Psoas muscle (tissue), 8 donors: ENCODE measurements at places on chromosomes 3 and 15.
A peak's percentile ranks its signal among the peaks of the same experiment; 100 is the strongest.

- peak; percentile 65 for DNase-seq
Measured at GRCh38 chr3:196219194-196219969, 3.0 kb downstream of the SLC51A start.

- peak; percentile 70 for DNase-seq
Measured at GRCh38 chr3:62188681-62189375, 184.5 kb downstream of the FEZF2 start.

- no peak for DNase-seq
Measured at GRCh38 chr3:14181253-14181652, 2.6 kb downstream of the LSM3 start.

- DNase-seq: no peak
Measured at GRCh38 chr3:85710490-85710889, 751.7 kb downstream of the CADM2 start.

DNA sequence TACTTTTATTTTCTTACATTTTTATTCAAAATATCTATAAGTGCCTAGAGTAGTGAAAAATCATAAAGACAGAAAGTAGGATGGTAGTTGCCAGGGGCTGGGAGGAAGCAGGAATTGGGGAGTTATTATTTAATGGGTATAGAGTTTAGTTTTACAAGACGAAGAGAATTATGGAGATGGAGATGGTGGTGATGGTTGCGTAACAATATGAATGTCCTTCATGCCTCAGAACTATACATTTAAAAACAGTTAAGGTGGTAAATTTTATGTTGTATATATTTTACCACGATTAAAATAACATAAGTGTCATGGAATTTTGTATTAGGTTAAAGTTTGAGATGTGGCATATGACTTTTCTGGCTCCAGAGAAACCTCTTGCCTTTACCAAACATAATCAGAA, 171.4 kb downstream of the MYRIP start:
- DNase-seq: no peak

DNA sequence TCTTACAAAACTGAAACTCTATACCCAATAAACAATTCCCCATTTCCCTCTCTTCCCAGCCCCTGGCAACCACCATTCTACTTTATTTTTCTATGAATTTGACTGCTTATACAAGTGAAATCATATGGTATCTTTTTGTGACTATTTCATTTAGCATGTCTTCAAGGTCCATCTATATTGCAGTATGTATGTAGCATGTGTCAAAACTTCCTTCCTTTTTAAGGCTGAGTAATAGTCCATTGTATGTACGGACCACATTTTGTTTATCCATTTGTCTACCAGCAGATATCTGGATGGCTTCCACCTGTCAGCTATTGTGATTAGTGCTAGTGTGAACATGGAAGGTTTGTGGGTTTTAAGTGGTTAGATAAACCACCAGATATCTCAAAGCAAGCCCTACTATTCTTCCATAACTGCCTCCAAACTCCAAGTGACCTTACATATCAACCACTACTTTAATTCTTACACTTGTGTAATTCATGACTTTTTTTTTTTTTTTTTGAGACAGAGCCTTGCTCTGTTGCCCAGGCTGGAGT, 134.7 kb downstream of the TMCC1 start:
- no peak for DNase-seq

DNA sequence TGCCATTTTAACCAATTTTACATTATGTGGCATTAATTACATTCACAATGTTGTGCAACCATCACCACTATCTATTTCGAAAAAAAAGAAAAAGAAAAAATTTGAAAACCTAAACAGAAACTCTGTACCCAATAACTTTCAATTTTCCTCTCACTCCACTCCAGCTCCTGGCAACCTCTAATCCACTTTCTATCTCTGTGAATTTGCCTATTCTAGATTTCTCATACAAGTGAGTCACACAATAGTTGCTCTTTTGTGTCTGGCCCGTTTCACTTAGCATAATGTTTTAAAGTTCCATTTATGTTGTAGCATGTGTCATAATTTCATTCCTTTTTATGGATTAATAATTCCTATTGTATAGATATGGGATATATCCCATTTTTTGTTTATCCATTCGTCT, 53.3 kb upstream of the TBC1D5 start:
- no peak for DNase-seq

- no peak for DNase-seq
Measured at GRCh38 chr3:4494895-4495264, 1.7 kb downstream of the ITPR1 start.

DNA sequence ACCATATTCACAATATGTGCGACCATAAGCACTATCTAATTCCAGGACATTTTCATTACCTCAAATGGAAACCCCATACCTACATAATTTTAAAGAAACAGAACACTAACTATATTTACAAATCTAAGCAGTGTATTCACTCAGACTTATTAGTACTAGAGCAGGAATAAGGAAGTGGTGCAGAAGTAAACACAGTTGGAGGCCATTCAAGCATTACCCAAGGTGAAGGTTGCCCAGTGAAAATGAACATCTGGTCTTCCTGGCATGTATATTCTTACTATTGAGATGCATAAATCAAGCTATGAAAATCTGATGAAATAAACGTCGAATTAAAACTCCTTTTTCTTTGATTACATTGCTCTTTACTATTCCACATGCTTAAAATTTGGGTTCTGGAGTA, 78.9 kb upstream of the TTC14 start:
- no peak for DNase-seq

- no peak for DNase-seq
Measured at GRCh38 chr15:95565690-95566089, 764.8 kb upstream of the NR2F2 start.

- no peak for DNase-seq
Measured at GRCh38 chr3:99678023-99678422, 39.6 kb downstream of the COL8A1 start.

DNA sequence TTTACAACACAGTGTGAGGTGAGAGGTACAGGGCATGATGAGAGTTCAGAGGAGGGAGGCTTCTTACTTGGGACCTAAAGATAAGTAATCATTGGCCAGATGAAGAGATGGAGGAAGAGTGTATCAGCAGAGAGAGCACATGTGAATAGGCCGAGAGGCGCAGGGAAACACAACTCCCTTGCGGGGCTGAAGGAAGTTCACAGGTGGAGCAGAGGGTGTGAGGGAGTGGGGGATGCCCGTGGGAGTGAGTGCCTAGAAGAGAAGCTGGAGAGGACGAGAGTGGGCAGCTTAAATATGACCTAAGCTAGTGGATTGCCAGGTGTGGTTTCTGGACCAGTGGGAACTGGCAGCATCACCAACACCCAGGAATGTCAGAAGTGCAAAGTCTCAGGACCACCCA, 98.2 kb upstream of the TBC1D5 start:
- no peak for DNase-seq

GRCh38 chr3:195164573-195165264, 106.2 kb downstream of the XXYLT1 start:
- no peak for DNase-seq

DNA sequence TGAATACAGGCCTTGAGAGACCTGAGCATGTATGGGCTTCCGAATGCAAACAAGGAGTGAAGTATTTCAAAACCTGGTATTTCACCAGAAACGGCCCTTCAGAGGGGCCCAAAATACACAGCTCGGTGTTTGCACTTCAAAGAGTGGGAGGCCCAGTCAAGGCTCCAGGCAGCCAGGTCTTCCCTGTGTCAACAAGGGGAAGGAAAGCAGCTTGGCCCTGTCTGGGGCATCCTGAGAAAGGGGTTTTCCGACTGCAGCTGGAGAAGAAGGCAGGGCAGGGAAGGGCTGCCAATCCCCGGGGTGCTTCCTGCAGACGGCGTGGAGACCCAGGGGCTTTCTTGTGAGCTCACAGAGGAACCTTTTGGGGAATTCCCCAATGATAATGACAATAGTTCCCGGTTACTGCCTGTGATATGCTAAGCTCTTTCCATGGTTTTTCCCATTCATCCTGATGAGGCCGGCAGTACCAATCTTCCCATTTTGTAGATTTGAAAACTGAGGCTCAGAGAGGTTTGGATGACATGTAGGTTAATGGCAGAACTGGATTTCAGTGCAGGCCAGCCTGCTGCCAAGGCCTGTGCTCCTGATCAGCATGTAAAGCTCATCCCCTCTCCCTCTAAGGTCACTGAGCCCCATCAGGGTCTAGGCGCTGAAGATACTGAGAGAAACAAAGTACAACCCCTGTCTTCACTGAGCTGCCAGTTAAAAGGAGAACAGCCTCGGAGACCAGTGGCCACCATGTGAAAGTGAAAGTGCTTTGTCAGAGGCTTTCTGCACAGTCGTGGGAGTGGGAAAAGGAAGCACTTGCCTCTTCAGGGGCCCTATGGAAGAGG, 43.0 kb upstream of the TLE3 start:
- DNase-seq: no peak

- no peak for DNase-seq
Measured at GRCh38 chr3:134494495-134494894, 8.6 kb downstream of the CEP63 start.

DNA sequence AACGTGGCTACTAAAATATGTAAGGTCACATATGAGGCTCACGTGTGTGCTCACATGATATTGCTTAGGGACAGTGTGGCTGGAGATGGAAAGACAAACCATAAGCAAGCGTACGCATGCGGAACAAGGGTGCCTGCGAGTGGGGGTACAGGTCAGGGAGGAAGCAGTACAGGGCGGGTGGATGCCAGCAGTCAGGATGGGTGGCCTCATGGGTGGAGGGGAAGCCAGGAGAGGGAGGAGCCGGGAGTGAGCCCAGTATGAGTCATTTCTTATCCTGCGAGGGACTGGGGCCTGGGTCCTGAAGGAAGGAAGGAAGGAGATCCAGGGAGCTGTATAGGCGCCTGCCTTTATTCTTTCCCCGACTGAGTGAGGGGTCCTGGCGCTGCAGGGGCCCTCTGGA, 42.0 kb upstream of the CGNL1 start:
- DNase-seq: no peak

GRCh38 chr3:189040656-189041335, 131.0 kb upstream of the TPRG1 start:
- no peak for DNase-seq

GRCh38 chr3:39962581-39962980, 153.2 kb downstream of the MYRIP start:
- DNase-seq: no peak

- no peak for DNase-seq
Measured at GRCh38 chr15:71083349-71083748, 31.9 kb upstream of the THSD4 start.

- DNase-seq: no peak
Measured at GRCh38 chr3:21234933-21235332, 516.1 kb downstream of the ZNF385D start.

- no peak for DNase-seq
Measured at GRCh38 chr15:31300208-31300661, 26.4 kb upstream of the KLF13 start.

- no peak for DNase-seq
Measured at GRCh38 chr15:72334842-72335241, 14.9 kb upstream of the CELF6 start.

- DNase-seq: peak; percentile 56
Measured at GRCh38 chr3:196639483-196640296, at the start of gene NRROS. Gene NRROS (plus strand): TSS chr3:196639694. CDS start chr3:196654540, 14,846 bp downstream.

DNA sequence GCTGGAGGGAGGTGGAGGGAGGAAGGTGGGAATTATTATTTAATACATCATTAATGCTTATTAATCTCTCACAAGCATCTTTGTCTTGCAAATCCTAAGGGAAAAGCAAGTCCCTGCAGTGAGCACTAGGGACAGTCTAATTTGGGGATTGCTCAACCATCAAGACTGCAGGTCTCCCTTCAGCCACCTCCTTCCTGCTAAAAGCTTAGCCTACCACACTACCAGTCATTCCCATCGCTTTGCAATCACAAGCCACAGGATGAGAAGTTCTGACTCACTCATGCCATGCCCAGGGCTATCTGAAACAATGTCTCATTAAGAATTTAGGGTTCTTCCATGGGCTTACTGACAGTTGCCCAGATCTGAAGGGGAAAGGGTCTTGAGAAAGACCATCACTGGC, 51.0 kb upstream of the EIF1B start:
- no peak for DNase-seq

GRCh38 chr15:56739964-56740640, 6.8 kb upstream of the ZNF280D start:
- DNase-seq: no peak

DNA sequence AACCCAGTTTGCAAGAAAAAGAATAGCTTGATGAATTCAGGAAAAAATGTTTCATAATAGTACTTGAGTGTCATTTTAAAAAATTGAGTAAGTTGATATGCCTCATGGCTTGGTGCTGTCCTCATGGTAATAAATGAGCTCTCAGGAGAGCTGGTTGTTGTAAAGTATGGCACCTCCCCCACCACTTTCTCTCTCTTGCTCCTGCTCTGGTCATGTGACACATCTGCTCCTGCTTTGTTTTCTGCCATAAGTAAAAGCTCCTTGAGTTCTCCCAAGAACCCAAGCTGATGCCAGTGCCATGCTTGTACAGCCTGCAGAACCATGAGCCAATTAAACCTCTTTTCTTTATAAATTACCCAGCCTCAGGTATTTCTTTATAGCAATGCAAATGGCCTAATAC, 108.8 kb upstream of the CRBN start:
- DNase-seq: no peak

DNA sequence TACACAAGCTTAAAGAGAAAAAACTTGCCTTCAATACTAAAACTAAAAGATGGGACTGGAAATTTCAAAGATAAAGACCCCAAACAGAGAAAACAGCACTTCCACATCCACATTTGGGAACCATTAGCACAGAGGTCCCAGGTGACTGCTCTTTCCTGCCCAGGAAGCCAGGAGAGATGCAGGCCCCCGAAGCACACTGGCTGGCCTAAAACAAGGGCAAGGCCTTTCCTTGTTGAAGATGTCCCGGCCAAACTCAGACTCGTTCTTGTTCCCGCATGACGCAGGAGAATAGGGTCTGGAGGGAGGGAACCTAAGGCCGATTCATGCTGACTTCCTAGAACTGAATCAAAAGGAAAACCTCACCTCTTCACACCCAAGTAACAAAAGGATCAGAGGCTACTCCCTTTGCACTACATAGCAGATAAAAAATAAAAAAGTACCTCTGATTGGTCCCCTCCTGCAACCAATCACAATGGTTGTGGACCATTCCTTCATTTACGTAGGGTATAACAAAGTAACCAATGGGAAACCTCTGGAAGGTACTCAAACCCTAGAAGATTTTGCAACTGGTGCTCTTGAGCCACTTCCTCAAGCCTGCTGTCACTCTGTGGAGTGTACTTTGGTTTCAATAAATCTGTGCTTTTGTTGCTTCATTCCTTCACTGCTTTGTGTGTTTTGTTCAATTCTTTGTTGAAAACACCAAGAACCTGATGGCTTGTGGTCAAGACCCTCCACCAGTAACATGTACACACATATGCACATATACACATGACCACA, 48.7 kb downstream of the EFCAB12 start:
- no peak for DNase-seq

- DNase-seq: no peak
Measured at GRCh38 chr15:74726774-74727164, 1.4 kb upstream of the CYP1A1 start.

- DNase-seq: no peak
Measured at GRCh38 chr3:61040618-61041017, 210.6 kb downstream of the FHIT start.

- DNase-seq: peak; percentile 53
Measured at GRCh38 chr3:46098319-46098761, 71.1 kb upstream of the XCR1 start.
